ENCODE measurements at places on chromosomes 7 and 10.

- DNase-seq = no peak
Observed at GRCh38 chr7:94295850-94296249, 98.8 kb upstream of the COL1A2 start.

DNA sequence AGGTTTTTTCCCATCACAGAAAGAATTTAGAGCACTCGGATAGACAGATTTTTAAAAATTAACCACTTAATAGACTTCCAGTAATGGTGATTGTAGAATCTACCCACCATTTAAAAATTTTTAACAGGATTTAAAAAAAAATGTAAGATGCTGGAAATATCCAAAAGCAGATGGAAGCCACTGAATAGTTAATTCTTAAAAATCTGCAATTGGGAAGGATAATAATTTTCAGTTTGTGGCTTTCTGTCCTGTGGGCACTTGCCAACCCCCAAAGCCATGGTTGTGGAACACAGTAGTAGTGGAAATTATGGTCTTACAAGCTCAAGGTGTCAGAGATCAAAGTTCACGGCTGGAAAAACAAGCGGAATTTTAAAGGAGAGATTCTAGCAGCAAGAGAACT, 101.0 kb upstream of the SP4 start:
- no peak for DNase-seq

DNA sequence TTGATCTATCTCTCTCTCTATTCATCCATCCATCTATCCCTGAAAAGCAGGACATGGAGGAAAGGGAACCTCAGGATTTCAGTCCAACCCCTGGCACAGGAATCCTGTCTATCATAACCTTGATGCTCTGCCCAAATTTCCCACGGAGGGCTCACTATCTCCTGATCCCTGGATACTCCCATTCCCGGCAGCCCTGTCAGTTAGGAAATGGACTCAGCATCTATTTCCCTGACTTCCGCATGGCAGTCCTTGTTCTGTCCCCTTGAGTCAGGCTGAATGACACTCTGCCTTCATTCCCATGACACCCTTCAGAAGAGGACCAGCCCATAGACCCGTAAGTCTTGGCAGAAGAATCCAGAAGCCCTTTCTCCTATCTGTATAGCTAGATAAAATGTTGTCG, 77.7 kb downstream of the VWA2 start:
- no peak for DNase-seq

- DNase-seq = peak; percentile 47
Observed at GRCh38 chr10:125822878-125823662, at the start of the genes BCCIP and UROS. Gene BCCIP (plus strand): TSS chr10:125823546. CDS start chr10:125823558, 12 bp downstream. Gene UROS (minus strand): TSS chr10:125823258. CDS start chr10:125816499, 6,759 bp downstream.

DNA sequence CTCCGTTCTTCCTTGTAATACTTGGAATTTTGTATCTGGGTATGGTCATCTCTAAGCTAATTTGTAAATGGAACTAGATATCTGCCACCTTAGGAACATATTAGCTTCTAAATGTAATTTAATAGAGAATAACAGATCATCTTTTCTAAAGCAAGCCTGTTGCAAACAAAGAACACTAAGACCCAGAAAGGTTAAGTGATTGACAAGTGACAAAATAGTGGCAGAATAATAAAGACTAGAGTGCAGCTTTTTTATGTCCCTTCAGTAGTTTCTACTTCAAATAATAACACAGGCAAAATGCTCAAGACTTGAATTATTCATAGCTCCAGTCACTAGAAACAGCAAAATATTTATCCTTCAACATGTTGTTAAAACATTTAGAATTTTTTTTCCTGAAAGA, 91.7 kb downstream of the MET start:
- DNase-seq = no peak

DNA sequence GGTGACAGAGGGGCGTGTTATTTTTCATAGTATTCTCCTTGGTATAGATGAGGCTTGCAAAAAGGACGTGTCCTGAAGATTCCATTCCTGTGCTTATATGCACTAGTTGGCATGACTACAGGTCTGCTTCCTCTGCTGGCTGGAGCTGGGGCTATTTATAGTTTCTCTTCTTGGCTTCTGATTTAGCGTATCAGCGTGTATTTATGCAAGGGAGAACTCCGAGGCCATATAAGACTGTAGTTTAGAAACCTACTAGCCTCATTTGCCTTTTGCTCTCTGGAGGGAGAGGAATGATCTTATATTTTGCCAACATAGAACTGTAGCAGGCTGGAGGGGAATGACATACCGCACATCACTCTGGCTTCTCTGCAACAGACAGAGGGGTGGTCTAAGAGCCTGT, 39.7 kb downstream of the CACNB2 start:
- DNase-seq = no peak

GRCh38 chr7:36128448-36129047, 24.5 kb upstream of the EEPD1 start:
- DNase-seq = peak; percentile 48

GRCh38 chr7:46589286-46589685, 668.2 kb upstream of the IGFBP3 start:
- DNase-seq = no peak

GRCh38 chr7:155338632-155339320, 41.1 kb downstream of the INSIG1 start:
- DNase-seq = no peak

- DNase-seq = no peak
Observed at GRCh38 chr7:47813620-47814260, 134.5 kb downstream of the PKD1L1 start.

GRCh38 chr10:49361735-49362568, 33.9 kb downstream of the DRGX start:
- no peak for DNase-seq

DNA sequence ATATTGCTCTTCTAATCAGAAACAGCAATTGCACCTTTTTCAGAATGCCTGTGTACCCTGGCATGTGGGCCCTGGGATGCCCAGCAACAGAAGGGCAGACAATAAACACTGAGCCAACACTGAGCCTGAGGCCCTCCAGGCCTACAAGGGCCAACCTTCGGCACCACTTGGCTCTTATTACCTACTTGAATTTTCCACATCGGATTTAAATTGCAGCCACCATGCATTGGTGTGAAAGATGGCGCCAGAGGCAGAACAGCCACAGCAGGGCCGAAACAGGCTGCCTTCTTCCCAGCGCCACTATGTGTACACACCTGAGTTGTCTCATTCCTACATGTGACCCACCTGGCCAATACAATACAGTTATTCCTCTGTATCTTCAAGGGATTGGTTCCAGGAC, 51.4 kb upstream of the EZH2 start:
- DNase-seq = no peak

DNA sequence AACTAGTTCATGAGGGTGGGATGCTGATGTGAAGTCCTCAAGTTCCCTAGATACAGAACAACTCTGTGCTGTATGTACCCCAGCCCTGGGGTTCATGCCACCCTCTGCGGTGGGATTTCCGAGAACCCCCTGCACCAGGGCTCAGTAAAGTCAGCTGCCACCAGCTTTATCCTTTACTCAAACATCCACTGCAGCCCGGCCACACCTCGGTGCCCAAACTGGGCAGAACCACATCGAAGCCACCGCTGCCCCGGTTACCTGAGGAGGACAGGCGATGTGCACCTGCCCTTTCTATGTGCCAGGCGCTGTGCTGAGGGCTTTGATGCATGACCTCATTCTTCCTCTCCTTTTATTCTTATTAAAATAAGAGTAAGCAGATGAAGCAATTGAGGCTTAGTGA, 9.9 kb upstream of the CALML5 start:
- DNase-seq = no peak

DNA sequence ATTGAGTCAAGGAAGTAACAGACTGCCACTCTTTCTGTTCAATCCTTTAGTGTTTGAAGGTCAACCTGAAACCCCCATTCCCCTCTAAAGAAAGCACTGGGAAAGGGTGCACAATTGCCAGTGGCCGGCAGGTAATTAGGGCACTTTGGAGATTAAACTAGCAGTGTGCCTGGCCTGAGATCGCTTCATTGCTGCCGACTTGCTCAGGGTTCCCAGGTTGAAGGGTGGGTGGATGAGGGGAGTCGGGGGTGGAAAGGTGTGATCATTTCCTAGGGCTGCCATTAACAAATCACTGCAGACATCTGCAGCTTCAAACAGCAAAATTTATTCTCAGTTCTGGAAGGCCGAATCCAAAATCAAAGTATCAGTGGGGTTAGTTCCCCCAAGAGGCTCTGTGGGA, 16.3 kb upstream of the BTBD16 start:
- no peak for DNase-seq

DNA sequence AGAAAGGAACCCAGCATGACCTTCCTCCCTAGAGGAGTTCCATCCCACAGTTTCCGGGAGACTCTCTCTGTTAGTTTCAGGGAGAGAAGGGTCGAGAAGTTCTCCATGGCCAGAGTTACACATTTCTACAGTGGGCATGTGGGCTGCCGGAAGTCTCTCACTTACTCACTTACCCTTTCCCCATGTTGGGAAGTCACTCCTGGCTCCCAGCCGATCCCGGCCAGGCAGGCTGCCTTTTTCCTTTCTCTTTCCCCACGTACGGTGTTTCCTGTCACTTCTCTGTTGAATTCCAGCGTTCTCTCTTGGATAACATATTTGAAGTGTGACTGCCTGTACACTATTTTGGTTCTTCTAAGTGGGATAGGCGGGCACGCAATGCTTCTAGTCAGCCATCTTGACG, 3.5 kb downstream of the TEX36 start:
- no peak for DNase-seq

DNA sequence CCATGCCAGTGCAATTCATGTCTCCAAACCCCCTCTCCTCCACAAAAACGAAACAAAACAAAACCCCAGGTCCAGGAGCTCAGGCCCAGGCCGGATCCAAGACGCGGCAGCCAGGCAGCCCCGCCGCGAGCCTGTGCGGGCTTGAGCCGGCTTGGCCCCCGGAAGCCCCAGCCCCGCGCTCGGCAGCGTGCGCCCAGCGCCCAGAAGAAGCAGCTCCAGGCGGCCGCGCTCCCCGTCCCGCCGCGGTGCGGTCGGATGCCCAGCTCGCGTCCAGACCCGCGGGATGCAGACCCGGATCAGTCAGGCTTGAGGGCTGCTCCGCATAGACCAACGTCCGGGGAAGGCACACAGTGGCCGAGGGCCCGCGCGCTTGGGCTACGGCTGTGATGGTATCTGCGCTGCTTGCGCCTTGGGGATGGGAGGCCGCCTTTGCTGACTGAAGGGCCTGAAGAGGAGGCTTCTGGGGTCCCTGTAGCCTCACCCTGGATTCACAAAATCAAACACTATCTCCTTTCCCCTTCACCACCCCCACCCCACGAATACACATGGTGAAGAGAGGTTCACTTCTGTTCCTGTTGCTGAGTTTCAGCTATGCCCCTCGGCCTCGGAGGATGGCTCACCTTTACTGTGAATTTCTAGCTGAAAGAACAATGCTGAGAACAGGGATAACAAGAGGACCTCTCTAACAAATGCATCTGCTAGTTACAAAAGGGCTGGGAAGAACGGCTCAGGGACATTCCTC, 79.9 kb upstream of the EN2 start:
- no peak for DNase-seq

GRCh38 chr10:130409331-130409730, 273.1 kb downstream of the GLRX3 start:
- no peak for DNase-seq

- DNase-seq = no peak
Observed at GRCh38 chr7:150961510-150962289, 16.4 kb downstream of the KCNH2 start.

DNA sequence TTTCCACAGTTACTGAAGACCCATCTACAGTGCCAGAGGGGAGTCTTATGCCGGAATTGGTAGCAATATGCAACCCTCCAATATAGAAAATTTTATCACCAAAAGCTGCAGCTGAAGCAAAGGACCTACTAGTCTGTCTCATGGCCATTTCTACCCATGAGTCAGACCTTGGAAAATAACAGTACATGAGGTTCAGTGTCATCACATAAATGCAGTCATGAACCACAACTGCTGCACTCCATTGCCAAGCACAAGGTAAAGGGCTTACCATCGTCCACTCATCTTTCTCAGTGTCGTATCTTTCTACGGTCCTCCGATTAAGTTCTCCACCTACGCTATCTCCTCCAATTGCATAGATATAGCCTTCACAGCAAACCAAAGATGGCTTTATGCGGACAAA, 21.8 kb downstream of the KBTBD2 start:
- DNase-seq = no peak

DNA sequence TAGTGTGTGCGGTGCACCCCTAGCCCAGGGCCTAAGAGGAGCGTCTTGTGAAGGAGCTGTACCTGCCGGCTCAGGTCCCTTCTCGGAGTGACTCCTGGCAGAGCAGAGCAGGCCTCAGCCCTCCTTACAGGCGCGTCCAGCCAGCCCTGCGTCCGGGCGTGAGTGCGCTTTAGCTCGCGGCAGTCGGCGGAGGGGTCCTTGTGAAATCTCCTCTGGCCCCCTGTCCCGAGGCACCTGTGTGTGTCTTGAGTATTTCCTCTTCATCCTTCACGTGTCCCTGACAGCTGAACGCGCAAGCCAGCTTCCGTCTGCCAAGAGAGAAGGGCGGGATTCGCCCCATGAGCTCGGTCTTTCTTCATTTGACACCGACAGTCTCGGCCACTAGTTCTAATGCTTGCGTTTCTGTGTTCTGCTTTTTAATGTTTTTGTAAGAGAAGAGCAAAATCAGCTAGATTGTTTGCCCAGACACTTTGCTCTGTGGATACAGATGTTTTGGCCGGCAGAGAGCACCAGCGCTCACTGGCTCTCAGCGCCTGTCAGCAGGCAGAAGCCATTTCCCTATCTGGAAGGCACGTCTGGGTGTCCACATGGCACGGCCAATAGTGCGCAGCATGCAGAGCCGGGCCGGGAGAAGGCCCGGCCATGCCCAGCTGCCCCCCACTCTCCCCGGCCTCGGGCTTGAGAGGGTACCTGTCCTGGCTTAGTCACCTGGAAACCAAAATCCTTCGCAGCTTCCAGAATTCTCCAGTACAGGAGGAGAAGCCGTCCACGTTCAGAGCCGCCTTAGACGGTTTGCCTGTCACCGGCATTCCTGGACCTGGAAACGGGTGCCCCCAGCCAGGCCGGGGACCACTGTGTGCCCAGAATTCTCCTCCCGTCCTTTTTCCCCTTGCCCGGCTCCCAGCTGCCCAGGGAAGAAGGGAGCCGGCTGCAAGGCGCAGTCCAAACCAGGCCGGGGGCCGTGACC, 7.0 kb downstream of the GET4 start:
- no peak for DNase-seq

GRCh38 chr10:47224546-47225218, 75.3 kb upstream of the GDF10 start:
- no peak for DNase-seq

DNA sequence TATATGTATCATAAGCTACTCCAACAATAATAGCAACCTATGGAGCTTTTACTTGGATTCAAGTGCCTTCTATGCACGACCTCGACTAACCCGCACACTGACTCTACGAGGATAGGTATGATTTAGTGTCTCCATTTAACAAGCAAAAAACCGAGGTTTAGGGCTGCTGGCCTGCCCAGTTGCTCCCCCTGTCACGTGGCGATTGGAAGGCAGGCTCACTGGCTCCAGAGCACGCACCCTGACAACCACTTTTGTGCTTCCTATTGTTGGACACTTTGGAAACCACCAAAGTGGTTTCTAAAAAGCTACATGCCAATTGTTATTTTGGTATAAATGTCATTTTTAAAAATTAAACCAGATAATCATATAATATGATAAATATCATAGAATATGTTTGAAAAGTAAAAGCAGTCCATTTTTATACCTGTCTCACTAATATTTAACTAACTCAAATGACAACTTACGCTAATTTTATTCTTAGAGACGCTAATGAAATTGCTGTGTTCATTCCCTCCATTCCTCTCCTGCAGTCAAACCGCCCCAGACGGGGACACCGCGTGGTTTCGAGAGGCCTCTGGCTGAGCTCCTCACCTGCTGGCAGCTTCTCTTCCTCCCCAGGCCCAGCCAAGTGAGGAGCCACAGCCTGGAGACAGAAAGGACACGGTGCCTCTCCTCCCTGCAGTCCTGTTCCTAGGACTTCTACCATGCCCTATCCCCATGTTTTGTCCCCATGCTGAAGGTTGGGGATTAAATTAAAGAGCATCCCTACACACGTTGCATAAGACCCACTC, 22.2 kb upstream of the RHEB start:
- DNase-seq = no peak

GRCh38 chr10:393787-394438, 258.7 kb downstream of the ZMYND11 start:
- DNase-seq = no peak

All from NCI-H2107 (cell line).